ENCODE measurements at places on chromosomes 13 and 19.

DNA sequence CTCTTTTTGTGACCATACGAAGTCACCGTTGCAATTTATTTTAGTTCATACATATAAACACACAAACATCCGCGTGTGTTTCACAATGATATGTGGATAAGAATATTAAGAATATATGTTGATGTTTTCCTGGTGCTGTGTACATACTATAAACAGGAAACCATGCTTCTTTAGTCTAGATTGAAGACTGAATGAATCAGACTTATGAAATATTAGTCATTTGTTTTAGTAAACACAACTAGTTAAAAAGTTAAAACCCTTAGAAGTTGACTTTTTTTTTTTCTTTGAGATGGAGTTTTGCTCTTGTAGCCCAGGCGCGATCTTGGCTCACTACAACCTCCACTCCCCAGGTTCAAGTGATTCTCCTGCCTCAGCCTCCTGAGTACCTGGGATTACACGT is 257.7 kb downstream of the DACH1 start:
- H3K27ac ChIP-seq, result no peak overlapping the region
- H3K27me3 ChIP-seq, result no peaks in the 10 kb centered on the region
- H3K36me3 ChIP-seq, result no peaks in the 10 kb centered on the region
- no peaks in the 10 kb centered on the region for H3K4me1 ChIP-seq
- no peak for DNase-seq

- H3K4me1 ChIP-seq, result 0 out of 2 replicates have a peak, but pooled peaks cover 2% of the 10 kb centered on the region
- no peak for DNase-seq
- H3K36me3 ChIP-seq, result no peaks in the 10 kb centered on the region
- H3K4me3 ChIP-seq, result no peak overlapping the region
- H3K27me3 ChIP-seq, result no peaks in the 10 kb centered on the region
These were observed 23.0 kb downstream of the PIN1 start for GRCh38 chr19:9857920-9858746.

GRCh38 chr13:106573868-106574267 is 5.9 kb upstream of the ARGLU1 start:
- H3K4me1 ChIP-seq, result peaks cover 15% of the 10 kb centered on the region
- H3K27me3 ChIP-seq, result no peaks in the 10 kb centered on the region
- peak overlapping the region; percentile 76 for H3K27ac ChIP-seq
- H3K4me3 ChIP-seq, result peak overlapping the region; percentile 59

DNA sequence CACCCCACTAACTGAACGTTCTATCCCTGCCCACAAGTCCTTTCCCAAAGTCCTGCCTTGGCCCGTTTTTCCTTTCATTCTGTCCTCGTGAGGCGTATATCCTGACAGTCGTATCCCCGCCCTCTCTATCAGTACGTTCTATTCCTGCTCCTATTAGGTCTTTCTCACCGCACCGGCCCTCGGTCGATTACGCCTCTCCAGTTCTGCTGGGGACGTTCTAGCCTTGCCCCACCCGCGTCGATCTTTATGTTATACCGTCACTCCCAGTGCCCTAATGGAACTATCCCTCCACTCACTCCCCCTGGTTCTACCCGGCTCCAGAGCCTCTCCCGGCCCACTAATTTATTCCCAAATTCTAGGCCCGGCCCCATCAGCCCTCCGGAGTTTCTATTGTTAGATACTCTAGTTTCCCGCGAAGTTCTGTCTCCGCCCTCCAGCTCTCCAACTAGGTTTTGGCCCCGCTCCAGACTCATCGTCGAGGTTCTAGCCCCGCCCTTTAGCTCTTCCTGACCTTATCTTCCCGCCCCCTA is 2.0 kb downstream of the PLAUR start:
- H3K4me1 ChIP-seq, result peaks cover 16% of the 10 kb centered on the region
- DNase-seq, result no peak
- peak overlapping the region; percentile 70 for H3K4me3 ChIP-seq

DNA sequence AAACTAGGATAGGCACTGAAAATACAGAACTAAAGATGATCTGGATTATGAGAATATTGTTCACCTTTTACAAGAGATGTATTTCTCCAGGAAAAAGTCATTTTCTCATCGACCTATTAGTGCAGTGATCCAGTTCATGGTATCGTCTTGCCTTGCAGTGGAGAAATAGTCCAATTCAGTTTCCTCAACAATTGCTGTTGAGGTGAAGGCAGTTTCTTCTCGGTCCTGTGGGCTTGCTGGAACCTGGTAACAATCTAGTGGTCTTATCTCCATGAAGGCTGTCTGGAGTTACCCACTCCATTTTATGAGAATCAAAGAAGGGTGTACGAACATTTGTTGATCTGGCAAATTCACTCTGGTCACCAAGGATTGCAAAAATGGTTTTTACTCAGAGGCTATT is 266.8 kb downstream of the LHFPL6 start:
- DNase-seq, result no peak
- H3K4me1 ChIP-seq, result no peaks in the 10 kb centered on the region
- no peak overlapping the region for H3K27ac ChIP-seq

Measured in GM23248 (cell line).